CD4-positive, alpha-beta T cell treated with Interleukin-12 subunit alpha and Interleukin-12 subunit beta, for 1 hour (primary cell): ENCODE measurements at places on chromosomes 5 and 9.

- peak; percentile 2 for DNase-seq
Observed at GRCh38 chr5:36089989-36090388, 23.3 kb upstream of the UGT3A2 start.

- DNase-seq = peak; percentile 3
Observed at GRCh38 chr9:72476617-72477437, 44.6 kb upstream of the TMC1 start.

- DNase-seq = no peak
Observed at GRCh38 chr5:643811-644271, 31.7 kb downstream of the CEP72 start.

- DNase-seq = no peak
Observed at GRCh38 chr9:88950341-88951154, 40.7 kb upstream of the S1PR3 start.

- no peak for DNase-seq
Observed at GRCh38 chr9:120756531-120756930, 36.7 kb downstream of the FBXW2 start.

DNA sequence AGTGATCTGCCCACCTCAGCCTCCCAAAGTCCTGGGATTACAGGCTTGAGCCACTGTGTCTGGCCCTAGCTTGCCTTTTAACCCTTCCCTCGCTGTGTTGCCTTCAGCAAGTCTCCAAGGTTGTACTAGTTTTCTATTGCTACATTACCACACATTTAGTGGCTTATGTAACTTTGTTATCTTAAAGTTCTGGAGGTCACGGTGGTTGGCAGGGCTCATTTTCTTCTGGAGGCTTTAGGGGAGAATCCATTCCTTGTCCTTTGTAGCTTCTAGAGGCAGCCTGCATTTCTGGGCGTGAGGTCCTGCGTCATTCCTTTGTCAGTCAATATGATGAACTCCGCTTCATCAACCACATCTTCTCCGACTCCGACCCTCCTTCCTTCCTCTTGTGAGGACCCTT lies 2.9 kb upstream of the PRRC2B start:
- DNase-seq = no peak

- no peak for DNase-seq
Observed at GRCh38 chr5:115785381-115786065, 30.9 kb downstream of the CDO1 start.

GRCh38 chr5:123776761-123777160 lies 264.8 kb downstream of the CSNK1G3 start:
- no peak for DNase-seq

GRCh38 chr5:125874057-125874456 lies 549.2 kb upstream of the GRAMD2B start:
- DNase-seq = no peak

GRCh38 chr5:172592881-172593280 lies 48.2 kb upstream of the NEURL1B start:
- no peak for DNase-seq

- DNase-seq = no peak
Observed at GRCh38 chr5:153968761-153969562, 69.7 kb downstream of the FAM114A2 start.

DNA sequence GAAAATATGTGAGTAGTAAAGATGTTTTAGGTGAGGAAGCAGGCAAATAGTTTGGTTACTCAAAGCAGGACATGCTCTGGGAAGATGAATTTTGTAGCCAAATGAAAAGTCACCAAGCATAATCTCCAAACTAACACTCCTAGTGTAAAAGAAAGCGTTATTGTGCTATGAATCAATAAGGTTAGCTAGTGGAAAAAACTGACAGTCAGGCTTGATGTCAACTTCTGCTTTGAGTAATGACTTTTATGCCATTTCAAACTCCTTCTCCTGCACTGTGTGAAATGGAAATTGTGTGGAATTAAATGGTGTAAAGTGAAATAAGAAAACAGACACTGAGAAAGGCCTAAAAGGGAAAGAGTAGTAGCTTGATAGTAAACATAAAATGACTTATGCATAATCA lies 637.2 kb upstream of the DMAC1 start:
- DNase-seq = no peak

DNA sequence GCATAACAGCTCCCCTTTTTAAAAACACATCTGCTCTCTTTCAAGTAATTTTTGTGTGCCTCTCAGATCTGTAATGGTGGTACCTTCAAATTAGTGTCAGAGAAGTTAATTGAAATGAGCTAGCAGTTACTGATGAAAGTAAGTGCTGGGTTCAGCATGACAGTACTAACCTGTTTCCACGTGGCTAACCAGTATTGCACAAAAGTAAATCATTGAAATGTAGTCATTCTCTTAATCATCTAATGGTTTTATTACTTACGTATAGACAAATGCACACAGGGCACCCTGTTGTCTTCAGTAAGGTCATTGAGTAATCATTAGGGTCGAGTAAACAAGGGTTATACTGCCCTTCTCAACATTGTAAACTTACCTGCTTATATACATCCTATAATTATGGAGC lies 157.8 kb upstream of the PRR16 start:
- no peak for DNase-seq

DNA sequence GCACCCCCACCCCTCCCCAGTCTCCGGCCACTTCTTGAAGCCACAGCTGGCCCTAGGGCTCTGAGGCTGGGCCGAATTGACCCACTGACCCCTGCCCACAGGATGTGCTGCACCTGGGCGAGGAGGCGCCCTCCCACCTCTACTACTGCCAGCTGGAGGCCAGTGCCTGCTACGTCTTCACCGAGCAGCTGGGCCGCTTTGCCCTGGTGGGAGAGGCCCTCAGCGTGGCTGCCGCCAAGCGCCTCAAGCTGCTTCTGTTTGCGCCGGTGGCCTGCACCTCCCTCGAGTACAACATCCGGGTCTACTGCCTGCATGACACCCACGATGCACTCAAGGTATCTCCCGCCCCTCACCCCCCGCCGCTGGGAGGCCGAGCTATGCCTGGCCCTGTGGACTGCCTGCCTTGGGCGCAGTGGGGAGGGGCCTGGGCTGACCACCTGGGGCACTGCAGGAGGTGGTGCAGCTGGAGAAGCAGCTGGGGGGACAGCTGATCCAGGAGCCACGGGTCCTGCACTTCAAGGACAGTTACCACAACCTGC lies 21.3 kb downstream of the HK3 start:
- no peak for DNase-seq

GRCh38 chr5:144944936-144945335 lies 774.3 kb downstream of the KCTD16 start:
- no peak for DNase-seq

DNA sequence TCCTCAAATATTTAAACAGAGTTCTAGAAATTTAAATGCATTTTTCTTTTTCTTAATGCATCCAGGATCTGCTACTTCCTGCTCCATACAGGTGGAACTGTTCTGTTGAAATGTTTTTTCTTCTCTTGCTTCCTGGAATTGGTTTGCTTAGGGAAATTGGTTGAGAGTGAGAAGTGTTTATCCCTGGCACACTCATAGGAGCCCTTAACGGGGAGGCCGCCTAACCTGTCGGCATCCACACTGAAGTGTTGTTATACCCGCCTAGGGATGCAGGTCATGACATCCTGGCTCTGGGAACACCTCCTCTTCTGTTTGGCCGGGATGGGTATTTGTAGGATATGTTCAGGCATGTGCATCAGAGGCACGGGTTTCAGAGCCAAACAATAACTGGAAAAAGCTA lies 239.7 kb downstream of the GADD45G start:
- no peak for DNase-seq

- no peak for DNase-seq
Observed at GRCh38 chr5:116229131-116229689, 144.4 kb downstream of the COMMD10 start.

GRCh38 chr9:113005777-113006176 lies 6.2 kb downstream of the ZNF883 start:
- no peak for DNase-seq

DNA sequence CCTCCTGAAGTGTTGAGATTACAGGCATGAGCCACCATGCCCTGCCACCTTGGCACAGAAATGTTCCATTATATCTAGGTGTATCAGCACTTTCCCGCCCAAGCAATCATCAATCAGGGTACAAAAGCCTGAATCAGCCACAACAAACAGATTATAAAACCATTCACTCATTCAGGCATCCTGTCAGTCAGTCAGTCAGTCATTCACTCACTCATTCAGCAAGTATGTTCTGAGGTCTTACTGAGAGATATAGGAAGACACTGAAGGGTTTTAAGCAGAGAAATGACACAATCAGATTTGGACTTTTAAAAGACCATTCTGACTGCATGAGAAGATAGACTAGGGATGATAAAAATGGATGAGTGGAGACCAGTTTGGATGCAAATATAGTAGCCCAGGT lies 13.1 kb downstream of the PSMD5 start:
- DNase-seq = no peak

GRCh38 chr9:14298601-14299022 lies 15.3 kb downstream of the NFIB start:
- no peak for DNase-seq

- no peak for DNase-seq
Observed at GRCh38 chr5:111469293-111469896, 42.9 kb downstream of the STARD4 start.

DNA sequence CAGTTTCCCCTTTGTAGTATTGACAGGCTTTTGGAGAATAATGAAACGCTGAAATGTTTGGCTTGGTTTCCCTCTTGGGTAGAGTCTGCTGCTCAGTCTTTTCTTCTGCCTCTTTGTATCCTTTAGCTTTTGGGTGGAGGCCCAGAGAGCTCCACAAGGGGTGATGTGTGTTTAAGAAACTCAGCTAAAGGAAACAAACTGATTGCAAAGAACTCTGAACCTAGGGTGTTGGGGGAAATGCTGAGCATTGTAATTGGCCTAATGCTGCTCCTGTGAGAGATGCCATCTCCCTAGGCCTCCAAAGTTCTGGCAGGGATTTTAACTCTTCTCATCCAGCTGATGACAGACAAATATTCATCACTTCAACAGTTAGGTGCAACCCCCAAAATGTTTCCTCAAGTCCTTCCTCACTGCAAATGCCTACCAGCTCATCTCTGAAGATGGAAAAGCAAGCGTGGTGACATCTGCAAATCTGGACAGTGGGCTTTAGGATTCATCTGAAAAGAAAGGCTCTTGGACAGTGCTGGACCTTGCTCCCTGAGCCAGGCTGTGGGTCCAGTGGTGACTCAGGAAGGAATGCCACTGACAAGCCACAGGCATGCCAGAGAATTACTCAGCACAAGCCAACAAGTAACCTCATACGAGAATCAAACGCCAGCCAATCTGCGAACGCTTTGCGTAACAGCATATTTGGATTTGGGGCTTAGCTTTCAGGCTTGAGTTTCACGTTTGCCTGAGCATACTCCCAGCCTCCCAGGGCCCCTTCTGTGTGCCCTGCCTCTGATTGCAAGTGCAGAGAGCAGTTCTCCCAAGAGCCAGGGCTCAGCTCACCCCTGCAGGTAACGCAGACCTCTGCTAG lies 30.5 kb upstream of the ZSWIM6 start:
- no peak for DNase-seq

- peak; percentile 9 for DNase-seq
Observed at GRCh38 chr9:89815903-89816573, 211.2 kb downstream of the GADD45G start.

DNA sequence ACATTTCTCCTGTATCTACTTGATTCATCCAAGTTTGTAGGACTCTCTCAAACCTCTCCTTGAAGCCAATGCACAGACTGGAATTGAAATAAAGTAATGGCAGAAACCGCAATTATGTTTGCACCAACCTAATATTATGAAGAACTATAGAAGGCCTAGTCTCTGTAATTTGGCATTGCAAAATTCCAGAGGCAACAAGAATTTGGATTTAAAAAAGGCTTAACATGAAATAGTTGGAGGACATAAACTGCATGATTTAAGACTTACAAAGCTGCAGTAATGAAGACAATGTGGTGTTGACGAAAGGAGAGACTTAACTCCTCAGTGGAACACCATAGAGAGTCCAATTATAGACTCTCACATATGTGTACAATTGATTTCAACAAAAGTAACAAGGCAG lies 117.8 kb upstream of the MINAR2 start:
- no peak for DNase-seq

- no peak for DNase-seq
Observed at GRCh38 chr9:125659954-125660353, 47.1 kb downstream of the MAPKAP1 start.

- no peak for DNase-seq
Observed at GRCh38 chr5:133006653-133007052, 19.7 kb downstream of the ZCCHC10 start.

GRCh38 chr9:113999256-114000062 lies 78.6 kb downstream of the AMBP start:
- no peak for DNase-seq

DNA sequence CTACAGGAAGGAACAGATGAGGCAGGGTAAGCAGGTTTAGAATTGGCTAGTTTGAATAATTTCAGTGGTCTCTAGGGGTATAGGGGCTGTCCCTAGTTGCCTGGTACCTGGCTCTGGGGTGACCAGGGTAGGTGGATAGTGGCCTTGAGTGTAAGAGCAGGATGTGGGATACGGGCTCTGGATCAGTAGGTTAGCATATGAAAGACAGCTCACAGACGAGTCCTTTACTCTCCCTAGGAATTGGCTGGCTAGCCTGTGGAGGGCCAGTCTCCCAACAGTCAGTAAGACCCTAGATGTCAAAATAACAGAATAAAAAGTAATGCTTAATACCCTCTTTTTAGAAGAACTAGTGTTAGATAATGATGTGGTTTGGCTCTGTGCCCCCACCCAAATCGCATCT lies 16.6 kb upstream of the C9orf152 start:
- DNase-seq = no peak

GRCh38 chr5:41787265-41787664 lies 83.0 kb downstream of the OXCT1 start:
- no peak for DNase-seq

DNA sequence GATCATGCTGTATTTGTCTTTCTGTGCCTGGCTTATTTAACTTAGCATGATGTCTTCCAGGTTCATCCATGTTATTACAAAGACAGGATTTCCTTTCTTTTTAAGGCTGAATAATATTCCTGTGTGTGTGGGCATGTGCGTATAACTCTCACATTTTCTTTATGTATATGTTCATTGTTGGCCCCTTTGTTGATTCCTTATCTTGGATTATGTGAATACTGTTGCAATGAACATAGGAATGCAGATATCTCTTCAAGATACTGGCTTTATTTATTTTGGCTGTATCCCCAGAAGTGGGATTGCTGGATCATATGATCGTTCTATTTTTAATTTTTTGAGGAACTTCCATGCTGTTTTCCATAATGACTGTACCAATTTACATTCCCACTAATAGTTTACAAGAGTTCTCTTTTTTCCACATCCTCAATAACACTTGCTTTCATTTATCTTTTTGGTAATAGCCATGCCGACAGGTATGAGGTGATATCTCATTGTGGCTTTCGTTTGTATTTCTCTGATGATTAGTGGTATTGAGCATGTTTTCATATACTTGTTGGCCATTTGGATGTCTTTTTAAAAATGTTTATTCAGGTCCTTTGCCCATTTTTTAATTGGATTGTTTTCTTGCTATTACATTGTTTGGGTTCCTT lies 38.0 kb downstream of the CREBRF start:
- DNase-seq = no peak

DNA sequence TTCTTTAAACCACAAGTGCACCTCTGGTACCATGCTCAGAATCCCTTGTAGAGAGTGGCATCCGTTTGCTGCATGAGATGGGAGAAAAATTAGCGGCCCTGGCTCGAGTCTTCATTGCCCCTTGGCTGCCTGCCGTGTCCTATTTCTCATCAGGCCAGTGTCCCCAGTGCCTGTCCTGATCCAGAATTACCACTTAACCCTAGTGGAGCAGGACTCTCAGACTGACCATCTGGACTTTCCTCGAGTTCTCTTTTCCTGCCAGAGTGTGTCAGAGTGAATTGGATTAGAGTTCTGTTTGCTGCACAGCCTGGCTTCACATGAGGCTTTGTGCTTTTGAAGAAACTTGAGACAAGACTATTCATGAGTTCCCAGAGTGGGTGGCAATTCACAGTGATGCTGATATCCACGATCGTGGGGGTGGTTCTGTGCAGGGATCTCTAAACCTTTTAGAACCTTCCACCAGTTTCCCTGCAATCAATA lies 92.6 kb downstream of the C9orf152 start:
- DNase-seq = no peak
